ENCODE measurements at places on chromosomes 3 and 15. TPM values are rescaled to one million over a fixed set of nuclear protein-coding genes. Genes with fewer than 3 reads are reported as not detected.

LPCAT4 gene
- 28.7 TPM for total RNA-seq

SPTSSB gene
- 0.05 TPM for total RNA-seq

UBP1 gene
- total RNA-seq = 64.2 TPM

SENP5 gene
- 34.5 TPM for total RNA-seq

EPHB3 gene
- total RNA-seq = not detected

CKMT1B gene
- 0.48 TPM for total RNA-seq

OCA2 gene
- not detected for total RNA-seq

RUBCN gene
- 47.0 TPM for total RNA-seq

TRPM1 gene
- not detected for total RNA-seq

ATP10A gene
- 31.6 TPM for total RNA-seq

EXD1 gene
- not detected for total RNA-seq

SHQ1 gene
- 44.4 TPM for total RNA-seq
